ENCODE measurements at places on chromosomes 5 and 9.

GRCh38 chr9:112503170-112503569, 16.5 kb downstream of the KIAA1958 start:
- DNase-seq = no peak

DNA sequence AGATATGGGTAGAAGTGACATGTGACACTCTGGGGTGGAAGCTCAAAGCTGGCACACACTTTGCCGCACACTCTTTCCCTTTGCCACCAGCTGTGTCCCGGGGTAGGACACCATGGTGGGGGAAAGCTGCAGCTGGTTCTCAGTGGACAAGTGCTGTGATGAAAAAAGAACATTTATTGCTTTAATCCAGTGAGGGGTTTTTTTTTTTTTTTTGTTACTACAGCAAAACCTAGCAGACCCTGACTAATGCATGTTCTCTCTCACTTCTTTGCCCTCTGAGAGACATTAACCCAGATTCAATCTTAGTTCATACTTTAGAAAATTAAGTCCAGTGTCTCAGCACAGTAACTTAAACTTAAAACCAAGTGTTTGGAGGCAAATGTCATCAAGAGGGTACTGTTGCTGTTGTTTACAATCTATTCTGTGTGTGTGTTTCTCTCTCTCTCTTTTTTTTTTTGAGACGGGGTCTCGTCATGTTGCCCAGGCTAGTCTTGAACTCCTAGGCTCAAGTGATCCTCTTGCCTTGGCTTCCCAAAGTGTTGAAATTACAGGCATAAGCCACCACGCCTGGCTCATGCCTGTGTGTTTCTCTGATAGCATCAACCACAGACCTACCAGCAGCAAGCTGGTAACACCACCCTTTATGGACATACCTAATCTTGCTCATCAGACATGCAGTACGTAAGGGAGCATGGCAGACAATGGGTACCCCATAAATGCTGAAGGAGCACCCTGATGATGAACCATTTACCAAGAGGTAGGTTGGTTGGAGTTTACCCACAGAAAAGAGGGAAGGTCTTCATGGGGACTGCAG, 84.7 kb upstream of the TBC1D2 start:
- no peak for DNase-seq

- no peak for DNase-seq
Observed at GRCh38 chr5:137997726-137998213, 35.1 kb downstream of the FAM13B start.

DNA sequence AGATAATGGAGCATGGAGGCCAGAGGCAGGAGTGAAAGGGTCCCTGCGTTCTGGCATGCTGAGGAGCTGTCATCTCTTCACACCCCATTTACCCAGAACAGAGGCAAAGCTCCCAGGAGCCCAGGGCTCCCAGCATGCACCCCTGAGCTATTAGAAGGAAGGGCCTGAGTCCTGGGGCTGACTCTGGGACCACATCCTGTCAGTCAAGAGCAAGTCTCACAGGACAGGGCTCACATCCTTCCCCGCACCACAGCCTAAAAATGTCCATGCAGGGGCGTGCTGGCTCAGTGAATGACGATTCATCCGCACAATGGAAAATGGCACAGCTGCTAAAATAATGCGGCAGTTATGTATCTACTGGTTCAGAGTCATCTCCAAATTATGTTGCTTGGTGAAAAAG, 31.4 kb downstream of the CAMK2A start:
- DNase-seq = no peak

- no peak for DNase-seq
Observed at GRCh38 chr5:138956801-138957200, 81.7 kb upstream of the LRRTM2 start.

- no peak for DNase-seq
Observed at GRCh38 chr5:16889203-16889971, 46.7 kb downstream of the MYO10 start.

DNA sequence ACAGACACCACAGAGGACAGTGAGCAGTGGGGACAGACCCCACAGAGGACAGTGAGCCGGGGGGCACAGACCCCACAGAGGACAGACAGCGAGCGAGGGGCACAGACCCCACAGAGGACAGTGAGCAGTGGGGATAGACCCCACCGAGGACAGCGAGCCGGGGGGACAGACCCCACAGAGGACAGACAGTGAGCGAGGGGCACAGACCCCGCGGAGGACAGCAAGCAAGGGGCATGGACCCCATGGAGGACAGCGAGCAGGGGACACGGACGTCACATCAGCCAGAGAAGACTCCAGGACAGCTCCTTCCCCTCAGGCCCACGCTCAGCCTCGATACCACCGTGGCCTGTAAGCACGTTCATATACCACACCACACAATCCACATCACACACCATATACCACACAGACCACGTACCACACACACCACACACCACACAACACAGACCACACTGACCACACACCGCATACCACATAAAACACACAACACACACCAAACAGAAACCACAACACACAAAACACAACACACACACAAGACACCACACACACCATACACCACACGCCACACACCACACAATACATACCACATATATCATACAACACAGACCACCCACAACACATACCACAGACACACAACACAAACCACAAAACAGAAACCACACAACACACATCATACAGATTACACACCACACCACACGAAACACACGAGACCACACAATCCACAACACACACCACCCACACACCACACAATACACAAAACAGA, 5.2 kb upstream of the ZDHHC11 start:
- no peak for DNase-seq

- no peak for DNase-seq
Observed at GRCh38 chr9:694403-695154, 146.9 kb upstream of the DMRT1 start.

DNA sequence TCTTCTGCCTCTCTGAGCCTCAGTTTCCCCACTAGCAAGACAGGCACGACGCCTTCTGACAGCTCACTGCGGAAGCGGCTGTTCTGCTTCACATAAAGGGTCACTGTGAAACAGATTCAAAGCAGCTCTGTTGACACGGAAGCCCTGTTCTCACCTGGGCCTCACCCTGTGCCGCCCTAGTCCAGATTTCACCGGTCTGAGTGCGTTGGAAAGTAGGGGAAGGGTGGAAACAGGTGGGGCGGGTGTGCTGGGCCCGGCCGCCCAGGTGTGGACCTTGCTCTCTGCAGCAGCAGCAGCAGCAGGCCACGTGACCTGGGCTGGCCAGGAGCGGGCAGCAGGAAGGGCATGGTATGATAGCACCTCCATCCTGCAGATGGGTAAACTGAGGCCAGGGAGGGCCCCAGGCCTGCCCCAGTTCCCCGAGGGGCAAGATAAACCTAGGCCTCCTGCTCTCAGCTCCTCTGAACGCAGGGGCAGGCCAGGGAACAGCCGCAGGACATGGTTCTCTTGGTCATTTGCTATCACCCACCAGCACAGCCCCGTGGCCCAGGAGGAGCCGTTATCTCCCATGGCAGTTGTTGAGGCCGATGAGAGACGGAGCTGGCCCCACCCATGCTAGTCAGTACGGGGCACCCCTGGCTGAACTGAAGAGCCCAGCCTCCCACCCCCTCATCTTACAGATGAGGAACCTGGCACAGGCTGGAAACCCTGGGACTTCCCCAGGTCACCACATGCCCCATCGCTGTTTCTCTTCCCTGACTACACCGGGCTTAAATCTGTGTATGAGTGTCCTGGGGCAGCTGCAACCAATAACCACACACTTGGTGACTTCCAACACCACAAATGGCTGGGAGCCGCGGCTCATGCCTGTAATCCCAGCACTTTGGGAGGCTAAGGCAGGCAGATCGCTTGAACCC, 12.1 kb downstream of the PTGES2 start:
- no peak for DNase-seq

DNA sequence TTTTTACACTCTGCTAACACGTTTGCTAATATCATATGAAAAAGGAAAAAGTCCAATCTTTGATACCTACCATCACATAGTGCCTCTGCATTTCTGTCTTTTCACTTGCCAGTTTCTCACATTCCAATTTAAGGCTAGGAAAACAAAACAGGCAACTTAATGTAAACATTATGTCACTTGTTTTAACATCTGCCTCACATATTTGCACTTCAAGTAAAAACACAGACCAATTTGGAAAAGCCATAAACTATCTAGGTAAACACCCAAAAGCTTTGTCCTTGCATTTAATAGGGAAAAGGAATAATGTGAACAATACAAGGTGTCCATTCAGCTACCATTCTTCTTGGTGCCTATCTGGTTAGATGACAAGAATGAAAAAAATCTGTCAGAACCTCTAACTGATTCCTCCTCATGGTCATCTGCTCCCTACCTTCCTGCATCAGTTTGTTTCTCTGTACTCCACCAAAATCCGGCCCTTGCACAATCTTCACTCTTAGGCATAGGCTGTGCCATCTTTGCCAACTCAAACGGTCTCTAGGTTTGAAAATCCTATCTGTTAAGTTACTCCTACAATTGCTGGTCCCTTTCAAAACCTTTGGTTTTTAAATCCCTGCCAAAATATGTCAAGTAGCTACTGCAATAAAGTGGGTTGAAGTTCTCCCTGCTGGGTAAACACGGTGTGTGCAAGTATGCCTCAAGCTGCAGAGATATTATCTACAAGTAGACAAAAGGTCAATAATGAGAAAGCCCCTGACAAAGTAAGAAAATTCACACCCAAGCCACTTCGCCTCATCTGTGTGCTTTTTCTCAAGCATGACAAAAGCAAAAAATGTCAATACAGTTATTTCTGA, 3.4 kb downstream of the TLE1 start:
- DNase-seq = no peak

- DNase-seq = no peak
Observed at GRCh38 chr9:107571148-107571547, 81.6 kb upstream of the KLF4 start.

- DNase-seq = no peak
Observed at GRCh38 chr5:124398460-124398859, 348.0 kb downstream of the ZNF608 start.

GRCh38 chr5:2906302-2907090, 155.0 kb upstream of the IRX2 start:
- no peak for DNase-seq

All from activated T-helper 9 cell treated with anti-CD3 and anti-CD28 coated beads, Interleukin-2, amount 50 U/mL, for 16 hours (primary cell).